ENCODE measurements at places on chromosomes 4 and X.

- no peak for DNase-seq
Measured at GRCh38 chr4:6881908-6882307, 27.7 kb upstream of the TBC1D14 start.

GRCh38 chrX:24392709-24393108, 32.3 kb downstream of the SUPT20HL1 start:
- DNase-seq: no peak

DNA sequence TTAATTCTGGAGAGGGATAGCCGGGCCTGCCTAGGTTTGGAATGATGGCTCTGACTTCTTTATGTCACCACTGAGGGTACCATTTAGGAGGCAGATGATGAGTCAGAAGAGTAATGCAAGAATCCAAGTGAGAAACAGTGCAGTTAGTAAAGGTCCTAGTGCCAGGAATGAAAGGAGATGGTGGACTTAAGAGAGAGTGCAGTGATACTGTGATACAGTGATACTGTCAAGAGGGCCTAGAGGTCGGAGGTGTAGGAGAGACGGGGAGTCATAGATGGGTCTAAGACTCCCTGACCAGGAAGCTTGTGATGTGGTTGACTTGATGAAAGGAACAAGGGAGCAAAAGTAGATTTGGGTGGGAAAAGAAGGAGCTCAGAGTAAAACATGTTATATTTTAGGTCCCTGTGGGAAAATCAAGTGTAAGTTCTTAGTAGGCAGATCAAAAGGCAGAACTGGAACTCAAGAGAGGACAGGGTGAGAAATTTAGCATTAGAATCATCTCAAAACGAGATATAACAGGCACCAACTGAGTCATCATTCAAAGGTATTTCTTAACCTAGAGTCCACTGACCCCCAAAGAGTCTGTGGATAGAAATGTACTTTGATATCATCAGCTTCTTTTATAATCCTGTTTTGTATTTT, 85.0 kb downstream of the NFKB1 start:
- no peak for DNase-seq

- DNase-seq: no peak
Measured at GRCh38 chr4:158850800-158851644, 82.2 kb downstream of the FNIP2 start.

DNA sequence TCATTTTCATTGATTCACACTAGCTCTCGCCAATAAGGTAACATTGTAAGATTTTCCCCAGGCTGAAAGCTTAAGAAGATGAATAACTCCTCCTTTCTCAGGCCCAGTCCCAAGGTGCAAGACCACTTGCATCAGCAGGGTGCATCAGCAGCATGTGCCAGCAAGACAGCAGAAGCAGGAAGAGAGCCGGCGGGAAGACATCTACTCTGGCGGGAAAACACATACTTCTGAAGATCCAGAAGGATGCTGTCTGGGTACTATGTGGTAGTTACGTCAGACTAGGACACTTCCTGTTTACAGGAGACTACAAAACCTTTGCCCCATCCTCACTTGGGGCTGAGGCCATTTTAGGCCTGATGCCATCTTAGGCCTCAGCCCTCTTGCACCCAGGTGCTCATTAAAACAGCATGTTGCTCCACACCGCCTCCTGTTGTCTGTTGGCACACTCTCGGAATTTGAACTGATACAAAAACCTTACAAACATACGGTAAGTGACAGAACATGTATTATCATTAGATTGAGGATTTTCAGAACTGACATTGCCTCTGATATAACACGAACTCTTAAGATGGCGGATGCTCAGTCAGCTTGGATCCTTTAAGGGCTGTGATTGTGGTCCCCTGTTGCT, 886.5 kb upstream of the EPHA5 start:
- no peak for DNase-seq

GRCh38 chr4:13344216-13344615, 139.9 kb downstream of the RAB28 start:
- DNase-seq: no peak
